ENCODE measurements at places on chromosomes 12 and 14. TPM values are rescaled to one million over a fixed set of nuclear protein-coding genes. Genes with fewer than 3 reads are reported as not detected.

OAS2 gene
- 0.69 TPM for total RNA-seq

SIRT4 gene
- total RNA-seq = 2.7 TPM

AMIGO2 gene
- total RNA-seq = 0.60 TPM

TMEM117 gene
- total RNA-seq = 7.4 TPM

PMCH gene
- total RNA-seq = 0.16 TPM

WNT1 gene
- not detected for total RNA-seq

KRT82 gene
- not detected for total RNA-seq
